SK-N-SH (cell line): ENCODE measurements at places on chromosomes 5 and 9. TPM values are rescaled to one million over a fixed set of nuclear protein-coding genes. Genes with fewer than 3 reads are reported as not detected.
A peak's percentile ranks its signal among the peaks of the same experiment; 100 is the strongest.

GRCh38 chr5:81398741-81399140 lies 4.8 kb upstream of the ACOT12 start:
- DNase-seq = no peak

DNA sequence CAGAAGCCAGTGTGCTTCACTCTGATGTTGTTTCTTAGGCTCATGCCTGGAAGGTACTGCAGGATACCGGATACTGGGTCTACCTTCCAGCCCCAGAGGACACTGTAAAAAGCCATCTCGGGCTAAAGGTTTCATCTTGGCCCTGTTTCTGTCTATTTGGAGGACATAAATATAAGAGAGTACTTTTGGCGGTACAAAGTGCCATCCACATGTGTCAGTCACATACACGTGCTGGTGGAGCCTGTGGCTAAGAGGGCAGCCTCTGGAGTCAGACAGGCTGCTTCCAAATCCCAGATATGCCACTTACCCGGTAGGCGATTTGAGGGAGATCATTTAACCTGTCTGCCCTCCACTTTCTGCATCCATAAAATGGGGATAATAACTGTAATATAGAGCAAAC lies 160.4 kb downstream of the NR3C1 start:
- no peak for DNase-seq

DNA sequence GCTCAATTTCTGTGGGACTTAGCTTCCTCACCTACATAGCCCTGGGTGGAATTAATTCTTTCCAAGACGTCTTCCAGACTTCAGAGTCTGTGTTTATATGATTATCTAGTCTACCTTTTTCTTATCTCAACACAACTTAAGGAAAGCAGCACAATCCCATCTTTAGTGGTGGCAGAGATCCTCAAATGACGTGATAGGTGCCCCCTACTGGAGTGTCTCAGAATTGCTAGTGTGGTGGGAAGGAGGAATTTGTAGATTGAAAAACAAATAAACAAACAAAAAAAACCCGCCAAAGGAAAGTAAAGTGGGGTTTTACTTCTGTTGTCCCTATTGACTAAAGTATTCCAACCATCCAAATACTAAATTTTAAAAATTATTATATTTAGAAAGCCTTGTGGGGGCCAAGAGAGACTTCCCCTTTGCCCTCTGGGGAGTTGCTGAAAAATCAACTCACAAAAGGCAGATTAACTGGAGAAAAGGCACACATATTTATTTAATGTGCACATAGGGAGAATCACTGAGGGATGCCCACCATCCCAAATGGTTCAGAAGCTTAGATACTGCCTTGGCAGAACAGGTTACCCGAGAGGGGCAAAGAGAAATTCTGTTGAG lies 283.3 kb downstream of the TMEM167A start:
- peak; percentile 27 for DNase-seq

DNA sequence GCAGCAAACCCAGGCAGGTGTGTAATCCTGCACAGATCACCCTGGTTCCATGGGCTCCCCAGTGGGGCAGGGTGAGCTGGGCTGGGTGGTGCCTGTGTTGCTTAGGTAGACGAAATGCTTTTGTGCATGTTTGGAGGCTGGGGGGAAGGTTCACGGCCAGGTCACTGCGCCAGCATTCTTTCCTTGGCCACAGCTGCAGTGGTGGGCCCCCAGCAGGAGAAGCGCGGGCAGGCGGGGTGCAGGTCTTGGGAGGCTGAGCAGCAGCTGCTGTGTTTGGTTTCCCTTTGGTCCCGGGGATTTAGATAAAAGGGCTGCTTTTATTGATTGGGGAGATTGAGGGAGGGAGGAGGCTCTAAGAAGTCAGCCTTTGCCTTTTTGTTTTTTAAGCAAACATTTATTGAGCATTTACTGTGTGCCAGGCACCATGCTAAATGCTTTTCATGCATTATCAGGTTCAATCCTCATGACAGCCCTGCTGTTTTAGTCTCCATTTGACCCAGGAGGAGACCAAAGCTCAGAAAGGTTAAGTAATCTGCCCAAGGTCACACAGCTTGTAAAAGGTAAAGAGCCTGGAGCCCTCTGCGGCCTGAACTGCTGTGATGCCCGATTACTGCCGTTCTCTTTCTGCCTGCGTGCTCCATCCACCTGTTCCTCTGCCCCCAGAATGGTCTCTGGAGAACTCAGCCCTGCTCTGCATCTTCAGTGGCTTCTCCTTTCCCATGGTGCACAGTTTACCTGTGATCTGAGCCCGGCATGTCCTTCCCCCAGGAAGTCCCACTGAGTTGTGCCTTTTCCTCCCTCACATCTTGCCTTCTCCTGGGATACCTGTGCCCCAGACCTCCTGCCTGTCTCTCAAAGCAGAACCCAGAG lies 94.4 kb downstream of the MACROH2A1 start:
- no peak for DNase-seq

DNA sequence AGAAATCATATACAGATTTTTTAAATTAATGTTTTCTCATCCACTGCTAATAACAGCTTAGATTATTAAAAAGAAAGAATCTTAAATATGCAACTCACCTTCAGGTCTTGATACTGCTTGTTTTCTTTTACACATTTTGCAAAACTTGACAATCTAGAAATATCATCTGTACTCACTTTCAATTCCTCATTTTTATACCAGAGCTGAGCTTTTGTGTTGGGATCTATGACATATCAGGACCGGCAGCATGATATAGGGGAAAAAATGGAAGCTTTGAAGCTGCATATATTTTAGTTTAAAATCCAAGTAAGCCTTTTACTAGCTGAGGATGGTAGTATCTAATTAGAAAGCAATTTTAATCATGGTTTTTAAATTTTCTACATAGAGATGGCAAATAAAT lies 75.7 kb upstream of the SMARCA2 start:
- no peak for DNase-seq

DNA sequence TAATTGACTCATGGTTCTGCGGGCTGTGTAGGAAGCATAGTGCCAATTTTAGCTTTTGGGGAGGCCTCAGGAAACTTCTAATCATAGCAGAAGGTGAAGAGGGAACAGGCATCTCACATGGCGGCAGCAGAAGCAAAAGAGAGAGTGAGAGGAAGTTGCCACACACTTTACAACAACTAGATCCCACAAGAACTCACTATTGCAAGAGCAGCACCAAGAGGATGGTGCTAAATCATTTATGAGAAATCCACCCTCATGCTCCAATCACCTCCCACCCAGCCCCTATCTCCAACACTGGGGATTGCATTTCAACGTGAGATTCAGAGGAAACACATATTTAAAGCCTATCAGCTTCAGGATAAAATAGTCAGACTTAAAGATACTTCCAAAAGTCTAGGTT lies 36.1 kb upstream of the LPAR1 start:
- no peak for DNase-seq

- DNase-seq = no peak
Measured at GRCh38 chr9:27408482-27408881, 111.5 kb upstream of the EQTN start.

- DNase-seq = no peak
Measured at GRCh38 chr5:110268283-110268682, 458.2 kb downstream of the TMEM232 start.

GRCh38 chr9:137619240-137620047 lies 639 bp downstream of the EHMT1 start:
- no peak for DNase-seq

- DNase-seq = peak; percentile 46
Measured at GRCh38 chr5:124824637-124825158, 78.3 kb upstream of the ZNF608 start.

DNA sequence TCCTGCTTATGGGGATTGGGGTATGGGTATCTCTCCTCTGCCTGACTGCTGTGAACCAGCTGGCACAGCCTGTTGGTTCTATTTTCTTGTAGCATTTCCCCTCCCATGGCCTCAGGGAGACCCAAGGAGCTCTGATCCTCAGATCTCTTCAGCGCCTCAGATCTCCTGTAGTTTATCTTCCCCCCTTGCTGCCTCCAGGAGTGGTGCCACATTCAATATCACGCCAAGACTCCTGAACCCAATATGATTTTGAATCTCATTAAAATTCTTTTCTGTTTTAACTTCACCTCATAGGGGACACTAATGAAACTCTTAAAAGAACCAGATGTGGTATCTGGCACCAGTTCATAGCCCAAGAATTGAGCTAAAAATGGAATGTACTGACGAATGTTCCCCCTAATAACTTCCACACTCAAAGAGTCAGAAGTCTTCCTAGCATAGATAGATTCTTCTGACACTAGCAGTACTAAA lies 59.6 kb upstream of the LIFR start:
- no peak for DNase-seq

DNA sequence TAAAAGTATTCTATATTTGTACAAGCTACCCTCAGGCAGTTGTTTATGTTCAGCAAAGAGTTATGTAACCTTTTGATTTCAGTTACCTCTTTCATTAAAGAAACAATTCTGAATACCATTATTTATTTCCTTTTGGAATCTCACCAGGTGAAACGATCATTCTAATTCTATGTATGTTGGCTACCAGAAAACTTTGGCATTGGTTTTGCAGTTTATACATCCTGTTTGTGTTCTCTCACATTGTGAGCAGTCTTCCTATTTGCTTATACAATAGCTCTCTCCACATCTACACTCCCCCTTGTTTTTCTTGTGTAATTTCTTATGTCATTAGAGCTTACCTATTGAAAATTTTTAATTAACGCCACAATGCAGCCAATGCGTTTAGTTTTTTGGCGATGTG lies 276.0 kb upstream of the MPDZ start:
- no peak for DNase-seq

DNA sequence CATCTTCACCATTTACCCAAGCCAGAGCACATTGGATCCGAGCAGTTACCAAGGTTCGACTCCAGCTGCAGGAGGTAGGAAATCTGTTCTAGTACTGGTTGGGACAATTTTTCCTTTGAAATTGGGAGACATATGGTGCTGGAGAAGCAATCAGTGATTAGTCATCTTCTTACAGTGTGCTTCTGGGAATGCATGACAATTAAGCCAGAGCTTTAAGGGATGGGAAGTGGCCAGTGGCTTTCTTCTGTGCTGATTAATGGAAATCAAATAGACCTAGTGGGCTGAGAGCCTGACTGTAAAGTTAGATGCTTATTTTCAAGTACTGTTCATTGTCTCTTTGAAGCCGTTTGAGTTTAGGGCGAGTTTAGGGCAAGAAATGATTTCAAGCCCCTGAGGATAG lies 152.1 kb downstream of the UNC13B start:
- no peak for DNase-seq

PCDHGA4 gene
- 1.8 and 2.2 TPM in 2 replicates for polyA plus RNA-seq

ZFP2 gene
- polyA plus RNA-seq = 0.29 and 0.33 TPM in 2 replicates

FOXD4L4 gene
- polyA plus RNA-seq = 0.13 and 0.19 TPM in 2 replicates
